ENCODE measurements at places on chromosomes 4 and X.

DNA sequence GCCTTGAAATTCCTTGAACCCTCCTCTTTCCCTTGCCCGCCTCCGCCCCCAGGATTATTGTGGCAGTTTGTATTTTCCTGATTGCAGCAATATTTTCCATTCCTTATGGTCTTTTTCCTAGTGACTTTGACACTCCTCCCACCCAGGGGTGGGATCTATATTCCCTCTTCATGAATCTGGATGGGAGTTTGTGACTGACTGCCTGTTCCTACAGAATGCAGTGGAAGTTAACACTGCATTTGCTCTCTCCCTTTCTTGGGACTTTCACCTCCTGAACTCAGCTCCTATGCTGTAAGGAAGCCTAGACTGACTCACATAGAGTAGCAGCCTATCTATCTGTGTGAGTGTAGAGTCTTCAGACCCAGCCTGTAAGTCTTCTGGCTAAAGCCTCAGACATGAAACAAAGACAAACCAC lies 2.2 kb downstream of the FUNDC2 start:
- DNase-seq: no peak

- no peak for DNase-seq
Measured at GRCh38 chrX:40855411-40855810, 120.1 kb upstream of the MED14 start.

DNA sequence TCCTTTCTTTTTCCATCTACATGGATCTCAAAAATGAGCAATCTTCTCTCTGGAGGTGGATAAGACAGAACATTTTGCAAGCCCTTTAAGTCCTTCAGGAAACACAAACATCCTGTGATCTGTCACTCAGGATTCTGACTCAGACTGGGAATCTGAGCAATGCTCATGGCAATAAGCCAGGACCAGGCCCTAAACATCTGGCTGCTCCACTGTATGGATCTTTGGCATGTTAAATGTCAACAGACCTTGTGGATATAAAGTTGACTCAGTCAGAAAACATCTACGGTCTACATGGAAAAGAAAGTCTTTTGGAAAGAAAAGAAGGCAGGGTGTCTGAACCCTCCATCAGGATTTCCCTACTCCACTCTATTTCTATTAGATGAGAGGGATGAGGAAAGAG lies 17.8 kb upstream of the CHIC2 start:
- no peak for DNase-seq

DNA sequence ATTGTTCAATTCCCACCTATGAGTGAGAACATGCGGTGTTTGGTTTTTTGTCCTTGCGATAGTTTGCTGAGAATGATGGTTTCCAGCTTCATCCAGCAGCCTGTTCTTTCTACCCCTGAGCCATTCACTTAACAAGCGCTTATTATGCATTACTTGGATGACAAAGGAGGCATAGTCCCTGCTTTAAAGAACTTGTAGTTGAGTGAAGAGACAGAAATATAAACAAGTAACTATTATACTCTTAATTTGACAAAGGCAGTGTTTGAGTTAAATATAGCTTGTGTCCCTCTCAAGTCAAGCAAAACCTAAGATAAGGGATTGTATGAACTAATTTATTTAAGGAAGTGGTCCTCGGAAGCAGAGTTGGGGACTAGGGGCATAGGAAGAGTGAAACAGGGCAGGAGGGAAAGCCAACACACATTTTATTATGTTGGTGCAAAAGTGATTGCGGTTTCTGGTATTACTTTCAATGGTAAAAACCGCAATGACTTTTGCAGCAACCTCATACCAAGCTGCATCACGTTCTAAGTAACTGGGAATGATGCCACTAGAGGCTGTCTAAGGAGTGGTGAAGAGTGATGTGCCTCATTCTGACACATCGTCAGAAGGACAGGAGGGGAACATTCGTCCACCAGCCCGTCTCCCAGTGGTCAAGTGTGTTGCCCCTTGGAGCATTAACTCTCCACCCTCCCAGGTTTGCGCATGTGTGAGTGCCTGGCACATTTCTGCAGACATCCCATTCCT lies 41.8 kb downstream of the QDPR start:
- no peak for DNase-seq

DNA sequence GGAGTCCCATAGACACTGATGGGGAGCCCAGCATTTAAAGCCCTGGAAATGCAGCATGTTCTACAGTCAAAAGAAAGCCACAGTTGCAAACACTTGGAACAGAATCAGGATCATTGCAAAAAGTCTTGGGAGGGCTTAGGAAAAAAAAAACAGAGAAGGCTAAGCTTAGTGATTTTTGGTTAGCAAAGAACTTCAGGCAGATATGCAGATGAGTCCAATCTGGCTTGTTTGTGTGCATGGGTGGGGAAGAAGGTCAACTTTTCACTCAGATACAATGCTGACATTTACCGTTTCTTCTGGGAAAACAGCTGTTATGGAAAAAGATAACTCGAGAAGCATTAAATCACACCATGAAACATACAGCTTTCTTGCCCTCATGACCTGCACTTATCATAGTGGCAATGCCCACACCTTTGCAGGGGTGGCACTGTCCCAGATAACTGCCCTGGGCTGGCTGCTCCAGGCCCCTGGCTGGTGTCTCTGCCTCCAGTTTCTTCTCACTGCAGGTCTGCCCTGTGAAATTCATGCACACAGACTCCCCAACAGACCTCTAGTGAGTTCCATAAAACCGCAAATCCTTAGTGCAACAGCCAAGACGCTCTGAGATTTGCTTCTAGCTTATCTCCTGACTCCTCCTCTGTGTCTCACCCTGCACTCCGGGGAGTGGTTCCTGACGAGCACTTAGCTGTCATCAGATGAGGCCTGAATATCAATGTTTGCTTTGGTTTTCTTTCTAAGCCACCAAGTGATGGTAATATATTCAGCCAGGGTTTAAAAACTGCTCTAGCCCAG lies 99.2 kb downstream of the DRD5 start:
- no peak for DNase-seq

Measured in T-helper 9 cell (primary cell).